ENCODE measurements at places on chromosomes 13 and 19.

DNA sequence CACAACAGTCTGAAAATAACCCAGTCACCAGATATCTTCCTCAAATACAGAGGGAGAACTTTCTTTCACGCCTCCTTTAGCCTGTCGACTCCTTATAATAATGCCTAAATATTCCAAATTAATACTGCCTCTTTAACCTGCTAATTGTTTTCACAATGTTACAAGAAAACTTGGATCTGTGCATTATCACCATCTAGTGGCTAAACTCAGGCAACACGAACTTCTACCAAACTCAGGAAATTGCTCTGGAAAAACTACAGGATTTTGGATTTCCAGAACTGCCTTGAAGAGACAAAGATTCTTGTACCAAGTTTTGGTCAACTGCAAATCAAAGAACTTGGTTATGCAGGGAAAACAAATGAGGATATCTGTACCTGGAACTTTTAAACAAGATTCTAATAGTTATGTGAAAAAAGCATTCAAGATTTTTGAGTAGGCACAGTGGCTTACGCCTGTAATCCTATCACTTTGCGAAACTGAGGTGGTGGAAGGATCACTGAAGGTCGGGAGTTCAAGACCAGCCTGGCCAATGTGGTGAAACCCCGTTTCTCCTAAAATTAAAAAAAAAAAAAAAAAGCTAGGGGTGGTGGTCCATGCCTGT is 10.8 kb downstream of the CLN5 start:
- DNase-seq, result no peak

DNA sequence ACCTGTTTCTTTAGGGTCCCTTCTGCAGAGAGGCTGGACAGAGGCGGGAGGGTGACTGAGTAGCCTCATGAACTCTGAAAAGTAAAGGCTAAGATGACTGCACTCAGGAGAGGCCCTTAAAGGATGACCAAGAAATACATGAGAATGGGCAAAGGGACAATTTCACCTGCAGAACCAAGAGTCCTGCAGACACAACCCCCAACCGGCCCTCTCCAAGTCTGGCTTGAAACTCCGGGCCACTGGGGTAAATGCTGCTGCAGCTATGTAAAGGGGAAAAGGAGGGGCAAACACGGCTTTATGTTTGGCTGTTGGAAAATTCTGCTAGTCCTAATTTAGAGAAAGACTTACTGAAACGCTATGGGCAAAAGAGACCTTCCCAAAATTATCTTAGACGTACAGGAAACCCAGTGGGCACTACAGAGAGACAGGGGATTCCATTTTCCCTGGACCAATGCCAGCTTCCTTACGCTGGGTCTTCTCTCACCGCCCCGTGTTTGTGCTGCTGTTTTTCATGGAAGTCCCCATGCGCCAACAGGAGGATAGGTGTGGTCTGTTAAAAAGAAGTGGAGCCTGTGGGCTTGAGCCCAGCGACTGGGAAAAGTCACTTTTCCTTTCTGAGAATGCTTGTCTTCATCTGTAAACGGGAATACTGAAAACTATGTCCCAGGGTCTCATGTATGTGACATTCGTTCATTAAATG is 10.6 kb downstream of the COL4A2 start:
- no peak for DNase-seq

DNA sequence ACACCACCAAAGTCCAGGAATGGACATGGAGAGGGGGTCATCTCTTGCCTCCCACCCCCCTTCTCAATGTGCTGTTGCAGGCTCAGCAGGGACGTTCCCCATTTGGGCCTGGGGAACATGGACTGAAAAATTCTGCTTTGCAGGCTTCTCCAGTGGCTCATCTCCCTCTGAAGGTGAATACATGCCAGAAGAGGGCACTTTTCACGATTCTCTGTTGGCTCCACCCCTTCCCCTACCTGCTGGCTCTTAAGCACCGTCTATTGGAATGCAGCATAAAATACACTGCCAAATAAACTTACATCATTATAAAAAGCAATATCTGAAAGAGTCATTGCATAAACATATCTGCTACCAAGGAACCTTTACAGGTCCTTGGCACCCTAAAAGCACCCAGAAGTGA is 35.7 kb downstream of the NHLRC3 start:
- no peak for DNase-seq

DNA sequence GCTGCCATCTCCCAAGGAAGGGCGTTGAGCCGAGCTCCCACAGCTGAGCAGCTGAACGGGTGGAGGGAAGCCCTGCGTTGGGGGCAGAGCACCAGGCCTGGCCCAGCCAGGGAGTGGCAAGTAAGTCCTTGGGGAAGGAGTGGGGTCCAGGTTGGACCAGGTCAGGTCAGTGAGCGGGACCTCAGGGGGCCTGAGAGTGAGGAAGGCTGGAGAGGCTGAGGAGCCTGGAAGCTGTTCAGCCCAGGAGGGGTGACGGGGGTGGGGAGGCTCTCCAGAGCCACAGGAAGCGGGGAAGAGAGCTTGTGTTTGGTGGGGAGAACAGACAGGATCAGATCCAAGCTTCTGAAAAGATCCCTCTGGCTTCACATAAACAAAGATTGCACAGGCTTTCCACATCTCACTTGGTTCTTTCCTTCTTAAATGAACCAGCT is 55.4 kb upstream of the ATP12A start:
- no peak for DNase-seq

DNA sequence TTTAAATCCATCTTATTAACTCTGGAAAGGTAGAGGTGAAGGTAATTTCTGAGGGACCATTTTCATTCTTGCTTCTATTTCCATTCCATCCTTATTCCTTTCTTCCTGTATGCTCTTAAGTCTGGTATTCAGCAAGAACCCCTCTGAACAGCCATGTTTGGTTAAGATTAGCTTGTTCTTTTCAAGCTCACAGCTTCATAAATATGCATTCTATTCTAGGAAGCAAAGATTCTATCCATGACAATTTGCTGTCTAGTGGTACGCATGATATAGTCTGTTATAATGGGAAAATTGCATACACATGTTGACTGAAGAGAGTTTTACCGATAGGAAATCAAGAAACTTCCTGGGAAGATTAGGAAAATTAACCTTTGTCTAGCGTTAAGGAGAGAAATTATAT is 218.7 kb downstream of the HS6ST3 start:
- no peak for DNase-seq

GRCh38 chr13:22647156-22647850 is 533.5 kb upstream of the SGCG start:
- no peak for DNase-seq

Measured in stimulated activated CD8-positive, alpha-beta memory T cell treated with anti-CD3 and anti-CD28 coated beads, Interleukin-7, amount 100 ng/mL, for 48 hours (primary cell).